ENCODE measurements at places on chromosomes 11 and 22. TPM values are rescaled to one million over a fixed set of nuclear protein-coding genes. Genes with fewer than 3 reads are reported as not detected.

The MAPK1 gene
- total RNA-seq = 55.2 TPM

DNA sequence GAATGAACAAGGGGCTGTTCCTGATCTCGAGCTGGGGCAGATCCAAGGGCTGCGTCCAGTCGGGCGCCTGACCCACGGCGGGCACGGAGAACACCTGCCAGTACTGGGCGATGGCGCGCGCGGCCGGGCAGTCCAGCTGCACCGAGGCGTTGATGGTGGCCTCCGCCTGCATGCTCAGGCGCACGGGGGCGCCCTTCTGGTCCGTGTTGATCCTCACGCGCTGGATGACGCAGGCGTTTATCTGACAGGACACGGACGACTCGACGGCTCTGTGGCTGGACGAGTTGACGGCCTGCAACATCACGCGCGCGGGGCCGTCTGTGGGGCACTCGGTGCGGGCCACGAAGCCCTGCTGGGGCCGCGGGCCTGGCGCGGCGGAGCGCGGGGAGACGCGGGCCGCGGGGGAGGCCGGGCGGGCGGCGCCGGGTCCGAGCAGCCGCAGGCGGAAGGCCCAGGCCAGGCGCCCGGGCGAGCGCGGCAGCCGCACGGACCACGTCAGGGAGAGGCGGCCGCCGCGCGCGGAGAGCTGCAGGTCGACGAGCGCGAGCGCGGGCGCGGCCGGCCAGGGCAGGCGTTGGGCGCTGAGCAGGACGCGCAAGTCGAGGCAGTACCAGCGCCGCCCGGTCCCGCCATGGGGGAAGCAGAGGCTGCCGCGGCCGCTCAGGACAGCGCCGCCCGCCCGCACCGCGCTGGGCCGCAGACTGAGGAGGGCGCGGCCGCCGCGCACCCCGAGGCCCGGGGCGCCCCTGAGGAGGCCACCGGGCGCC, 511 bp downstream of the PKDREJ start:
- H3K27ac ChIP-seq = no peak overlapping the region
- peak overlapping the region; percentile 46 for H3K4me3 ChIP-seq
- peaks cover 16% of the 10 kb centered on the region for H3K4me1 ChIP-seq
- no peak for DNase-seq

- no peaks in the 10 kb centered on the region for H3K36me3 ChIP-seq
- H3K27me3 ChIP-seq = no peaks in the 10 kb centered on the region
- no peak overlapping the region for H3K27ac ChIP-seq
- H3K4me3 ChIP-seq = no peak overlapping the region
- H3K4me1 ChIP-seq = no peaks in the 10 kb centered on the region
- no peak for DNase-seq
These were observed 251.7 kb downstream of the GRM5 start for GRCh38 chr11:88814076-88814475.

DNA sequence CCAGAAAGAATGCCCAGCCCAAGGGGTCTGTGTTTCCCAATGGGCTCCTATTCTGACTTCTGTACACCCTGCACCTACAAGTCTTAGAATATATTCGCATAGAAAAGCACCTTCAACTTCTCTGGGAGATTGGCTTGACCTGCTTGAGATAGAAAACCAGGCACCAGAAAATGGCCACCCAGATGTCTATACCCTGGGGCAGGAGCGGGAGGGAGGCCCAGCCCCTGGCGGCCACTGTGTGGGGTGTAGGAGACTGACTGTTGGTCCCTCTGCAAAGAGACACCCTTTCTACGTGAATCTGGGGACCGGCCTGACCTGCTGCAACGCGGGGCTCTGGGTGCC, 8.5 kb downstream of the DENND6B start:
- H3K27ac ChIP-seq = no peak overlapping the region
- no peak overlapping the region for H3K4me3 ChIP-seq
- H3K4me1 ChIP-seq = peaks cover 10% of the 10 kb centered on the region

DNA sequence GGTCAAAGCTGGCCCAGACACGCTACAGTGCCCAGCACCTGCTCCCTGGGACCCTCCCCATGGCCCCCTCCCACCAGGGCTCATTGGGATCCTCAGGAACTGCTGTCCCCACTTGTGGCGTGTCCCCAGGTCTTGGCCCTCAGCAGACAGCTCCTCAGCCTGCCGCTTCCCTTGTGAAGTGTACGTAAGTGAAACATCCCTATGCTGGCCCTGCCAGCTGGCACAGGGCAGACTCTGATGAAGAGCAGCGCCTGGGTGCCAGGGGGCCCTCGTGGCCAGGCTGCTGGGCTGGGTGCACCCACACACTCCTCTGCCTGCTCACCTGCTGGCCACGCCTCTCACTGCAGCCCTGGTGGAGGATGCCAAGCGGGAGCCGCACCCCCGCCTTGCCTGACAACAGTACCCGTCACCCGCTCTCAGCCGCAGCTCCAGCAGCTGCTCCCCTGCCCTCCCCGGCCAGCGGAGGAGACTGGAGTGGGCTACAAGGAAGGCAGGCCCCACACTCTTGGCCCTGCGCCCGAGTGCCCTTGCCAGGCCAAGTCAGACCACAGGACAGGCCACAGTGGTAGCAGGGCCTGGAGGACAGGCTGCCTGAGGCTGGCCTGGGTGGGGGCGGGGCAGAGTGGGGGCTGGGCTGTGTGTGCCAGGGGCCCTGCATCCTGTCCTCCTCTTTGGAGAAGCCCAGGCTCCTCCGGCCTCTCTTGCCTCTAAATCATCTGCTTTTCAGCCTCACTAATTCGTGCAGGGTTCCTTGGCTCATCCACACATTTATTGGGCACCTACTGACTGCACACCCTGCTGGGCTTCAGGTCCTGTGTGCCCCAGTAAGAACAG, 39.5 kb downstream of the IGF2 start:
- peaks cover 46% of the 10 kb centered on the region for H3K4me1 ChIP-seq
- H3K27me3 ChIP-seq = peaks cover 45% of the 10 kb centered on the region
- DNase-seq = peak; percentile 69
- no peak overlapping the region for H3K27ac ChIP-seq

DNA sequence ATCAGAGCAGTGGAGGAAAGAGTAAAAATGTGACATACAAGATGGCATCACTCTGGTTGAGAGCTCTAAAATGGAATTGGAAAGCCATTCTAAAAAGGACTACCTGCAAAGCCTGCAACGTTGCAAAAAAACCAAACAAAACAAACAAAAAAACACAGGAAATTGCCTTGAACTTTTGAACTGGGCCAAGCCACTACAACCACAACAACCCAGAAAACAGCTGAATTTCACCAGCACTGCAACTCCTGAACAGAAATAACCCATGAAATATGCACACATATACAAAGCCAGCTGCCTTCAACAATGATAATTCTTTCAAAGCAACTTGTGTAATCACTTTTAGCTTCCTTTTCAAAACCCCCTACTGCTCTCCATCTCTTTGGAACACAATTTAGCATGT, 326.6 kb upstream of the LRRC4C start:
- H3K27ac ChIP-seq = no peak overlapping the region
- no peaks in the 10 kb centered on the region for H3K36me3 ChIP-seq
- H3K27me3 ChIP-seq = no peaks in the 10 kb centered on the region
- no peak for DNase-seq
- H3K4me3 ChIP-seq = no peak overlapping the region
- no peaks in the 10 kb centered on the region for H3K4me1 ChIP-seq

- H3K4me1 ChIP-seq = peaks cover 17% of the 10 kb centered on the region
- peak; percentile 62 for DNase-seq
- no peak overlapping the region for H3K27ac ChIP-seq
- peaks cover 3% of the 10 kb centered on the region for H3K27me3 ChIP-seq
- no peak overlapping the region for H3K4me3 ChIP-seq
These were observed 46.7 kb downstream of the TSPAN18 start for GRCh38 chr11:44773351-44773965.

DNA sequence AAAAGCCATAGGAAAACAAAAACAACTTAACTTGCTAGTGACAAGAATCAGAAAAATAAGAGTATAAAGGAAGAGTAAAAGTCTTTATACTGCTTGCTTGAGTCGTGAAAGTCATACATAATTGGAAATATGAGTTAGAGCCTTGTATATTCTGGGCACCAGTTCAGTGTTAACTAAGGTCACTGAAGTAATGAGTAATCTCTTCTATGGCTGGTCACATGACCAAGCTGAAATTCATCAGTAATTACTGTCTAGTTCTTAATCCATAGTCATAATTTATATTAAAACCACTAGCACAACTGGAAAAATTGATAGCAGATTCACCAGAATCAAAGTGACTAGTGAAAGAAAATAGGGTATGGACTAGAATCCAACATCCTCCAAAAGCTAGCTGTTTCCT, 84.4 kb upstream of the SLC5A12 start:
- no peak for DNase-seq
- no peaks in the 10 kb centered on the region for H3K27me3 ChIP-seq
- H3K4me1 ChIP-seq = no peaks in the 10 kb centered on the region
- H3K36me3 ChIP-seq = no peaks in the 10 kb centered on the region
- no peak overlapping the region for H3K27ac ChIP-seq

DNA sequence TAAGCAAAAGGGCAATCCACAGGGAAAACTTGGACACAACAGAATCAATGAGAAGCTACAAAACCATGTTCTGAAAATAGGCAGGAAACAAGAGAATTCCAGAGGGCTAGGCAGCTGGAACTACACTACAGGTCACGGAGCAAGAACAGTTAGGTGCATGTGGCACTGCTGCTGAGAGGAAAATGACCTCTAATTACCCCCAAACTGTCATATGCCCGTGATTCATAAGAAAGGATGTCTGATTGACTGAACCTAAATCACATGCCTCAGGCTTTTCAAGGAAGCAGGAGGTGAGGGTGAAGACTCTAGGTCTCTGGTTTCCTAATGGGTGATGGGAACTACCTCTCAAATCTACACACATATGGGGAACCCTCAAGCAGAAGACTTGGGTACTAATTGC, 17.9 kb upstream of the RRAS2 start:
- DNase-seq = no peak
- H3K36me3 ChIP-seq = no peaks in the 10 kb centered on the region
- H3K27me3 ChIP-seq = no peaks in the 10 kb centered on the region
- no peak overlapping the region for H3K27ac ChIP-seq
- H3K4me3 ChIP-seq = no peak overlapping the region

The GNG3 gene
- total RNA-seq = not detected

The OR52I2 gene
- total RNA-seq = not detected

- H3K4me1 ChIP-seq = no peaks in the 10 kb centered on the region
- H3K4me3 ChIP-seq = no peak overlapping the region
These were observed 54.5 kb upstream of the HSPA8 start for GRCh38 chr11:123116486-123116885.

- H3K36me3 ChIP-seq = peaks cover 15% of the 10 kb centered on the region
- peak; percentile 75 for DNase-seq
- peak overlapping the region; percentile 80 for H3K27ac ChIP-seq
These were observed 539 bp downstream of the SLC35C1 start for GRCh38 chr11:45805305-45806071.

- peak overlapping the region; percentile 84 for H3K27ac ChIP-seq
- H3K27me3 ChIP-seq = no peaks in the 10 kb centered on the region
- peaks cover 65% of the 10 kb centered on the region for H3K4me1 ChIP-seq
- H3K36me3 ChIP-seq = peaks cover 38% of the 10 kb centered on the region
- H3K4me3 ChIP-seq = no peak overlapping the region
These were observed 8.3 kb downstream of the SSH3 start for GRCh38 chr11:67311556-67312082.

- DNase-seq = peak; percentile 90
- peak within 1 kb of the TSS; percentile 79 for H3K27ac ChIP-seq
- H3K4me1 ChIP-seq = peaks cover 38% of the 10 kb centered on the region
- no peaks in the 10 kb centered on the region for H3K27me3 ChIP-seq
- peaks cover 2% of the 10 kb centered on the region for H3K36me3 ChIP-seq
These were observed at the start of gene UCP2 for GRCh38 chr11:73982595-73982989. Gene UCP2 (minus strand): TSS chr11:73982843. CDS start chr11:73978378, 4,465 bp downstream.

DNA sequence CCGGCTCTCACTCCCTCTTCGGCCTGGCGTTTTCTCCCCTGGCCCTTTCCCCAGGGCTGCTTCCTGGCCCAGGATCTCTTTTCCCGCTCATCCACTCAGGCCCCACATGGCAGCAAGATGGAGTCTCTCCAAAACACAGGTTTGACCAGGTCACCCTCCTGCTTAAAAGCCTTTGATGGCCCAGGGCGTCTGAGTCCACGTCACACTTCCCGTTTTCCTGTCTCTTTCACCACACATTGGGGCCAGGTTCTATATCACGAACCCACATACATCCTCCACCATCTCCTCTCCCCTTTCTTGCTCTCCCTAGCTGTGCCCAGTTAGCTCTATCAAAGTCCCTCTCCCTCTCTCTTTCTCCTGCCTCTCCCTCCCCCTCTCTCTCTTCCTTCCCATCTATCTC, 7.8 kb upstream of the LRRC32 start:
- no peak for DNase-seq
- H3K36me3 ChIP-seq = no peaks in the 10 kb centered on the region
- H3K27me3 ChIP-seq = no peaks in the 10 kb centered on the region
- H3K4me3 ChIP-seq = no peak overlapping the region
- H3K4me1 ChIP-seq = peaks cover 2% of the 10 kb centered on the region

DNA sequence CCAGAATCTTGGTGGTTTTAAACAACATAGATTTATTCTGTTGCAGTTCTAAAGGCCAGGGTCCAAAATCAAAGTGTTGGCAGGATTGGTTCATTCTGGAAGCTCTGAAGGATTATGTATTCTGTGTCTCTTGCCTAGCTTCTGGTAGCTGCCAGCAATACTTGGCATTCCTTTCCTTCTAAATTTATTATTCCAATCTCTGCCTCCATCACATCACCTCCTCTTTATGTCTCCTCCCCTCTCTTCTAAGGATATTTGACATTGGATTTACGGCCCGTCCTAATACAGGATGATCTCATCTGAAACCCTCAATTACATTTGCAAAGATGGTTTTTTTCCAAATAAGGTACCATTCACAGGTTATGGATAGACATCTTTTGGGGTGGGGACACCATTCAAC, 186.5 kb downstream of the SBF2 start:
- peaks cover 17% of the 10 kb centered on the region for H3K4me1 ChIP-seq
- DNase-seq = no peak
- H3K27me3 ChIP-seq = no peaks in the 10 kb centered on the region
- H3K36me3 ChIP-seq = no peaks in the 10 kb centered on the region

DNA sequence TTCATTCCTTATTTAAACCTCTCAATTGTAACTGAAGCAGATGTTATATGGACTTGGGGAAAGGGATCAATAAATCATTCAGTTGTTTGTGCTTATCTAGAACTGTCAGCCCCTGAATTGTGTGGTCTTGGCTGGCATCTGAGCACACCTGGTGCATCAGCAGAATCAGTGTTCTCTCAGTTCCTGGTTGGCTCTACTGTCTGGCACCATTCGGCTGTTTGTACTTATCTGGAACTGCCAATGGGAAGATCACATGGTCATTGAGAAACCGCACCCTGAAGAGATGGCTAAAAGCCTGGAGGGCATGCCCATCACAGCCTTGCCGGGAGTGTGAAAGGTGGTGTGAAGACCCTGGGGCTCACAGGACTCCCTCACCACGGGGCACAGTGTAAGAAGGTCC, 37.1 kb upstream of the EHF start:
- no peaks in the 10 kb centered on the region for H3K36me3 ChIP-seq
- no peak overlapping the region for H3K27ac ChIP-seq
- H3K27me3 ChIP-seq = peaks cover 2% of the 10 kb centered on the region
- DNase-seq = no peak
- H3K4me3 ChIP-seq = no peak overlapping the region

DNA sequence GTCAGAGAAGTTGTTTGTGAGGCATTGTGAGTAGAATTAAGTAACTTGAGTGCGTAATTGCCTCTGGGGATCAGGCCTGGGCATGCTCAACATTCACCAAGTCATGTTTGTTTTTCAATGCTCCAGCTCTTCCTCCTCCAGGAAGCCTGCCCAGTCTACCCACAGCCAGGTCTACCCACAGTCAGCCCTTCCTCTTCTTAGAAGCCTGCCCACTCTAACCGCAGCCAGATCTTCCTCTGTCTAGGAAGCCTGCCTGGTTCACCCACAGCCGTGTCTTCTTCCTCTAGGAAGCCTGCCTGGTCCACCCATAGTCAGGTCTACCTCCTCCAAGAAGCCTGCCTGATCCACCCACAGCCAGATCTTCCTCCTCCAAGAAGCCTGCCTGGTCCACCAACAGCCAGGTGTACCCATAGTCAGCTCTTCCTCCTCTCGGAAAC, 25.0 kb downstream of the LRP5 start:
- H3K27me3 ChIP-seq = no peaks in the 10 kb centered on the region
- H3K36me3 ChIP-seq = no peaks in the 10 kb centered on the region
- no peak overlapping the region for H3K4me3 ChIP-seq
- no peak for DNase-seq
- peak overlapping the region; percentile 67 for H3K27ac ChIP-seq

The MS4A4A gene
- 4.8 TPM for total RNA-seq
